ENCODE measurements at places on chromosomes 5 and 9. TPM values are rescaled to one million over a fixed set of nuclear protein-coding genes. Genes with fewer than 3 reads are reported as not detected.

DNA sequence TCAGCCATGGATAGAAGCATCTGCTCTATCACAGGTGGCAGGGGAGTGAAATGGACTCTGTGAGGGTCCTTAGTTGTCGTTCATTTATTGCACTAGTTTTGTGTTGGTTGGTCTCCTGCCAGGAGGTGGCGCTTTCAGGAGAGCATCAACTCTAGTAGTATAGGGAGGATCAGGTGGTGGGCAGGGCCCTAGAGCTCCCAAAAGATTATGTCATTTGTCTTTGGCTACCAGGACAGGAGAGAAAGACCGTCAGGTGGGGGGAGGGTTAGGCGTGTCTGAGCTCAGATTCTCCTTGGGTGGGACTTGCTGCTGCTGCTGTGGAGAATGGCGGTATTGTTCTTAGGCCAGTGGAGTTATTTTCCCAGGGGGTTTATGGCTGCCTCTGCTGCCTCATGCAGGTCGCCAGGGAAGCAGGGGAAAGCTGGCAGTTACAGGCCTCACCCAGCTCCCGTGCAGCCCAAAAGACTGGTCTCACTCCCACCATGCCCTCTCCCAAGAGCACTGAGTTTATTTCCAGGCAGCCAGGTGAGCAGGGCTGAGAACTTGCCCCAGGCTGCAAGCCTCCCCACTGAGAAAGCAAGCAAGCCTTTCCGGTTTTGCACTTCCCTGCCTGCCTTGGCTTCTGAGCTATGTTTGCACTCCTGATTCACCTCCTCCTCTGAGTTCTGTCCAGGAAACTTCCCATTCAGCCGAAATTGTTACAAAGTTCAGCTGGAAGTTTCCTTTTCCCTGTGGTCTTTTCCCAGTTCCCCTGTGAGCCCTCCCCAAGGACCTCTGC lies 317.3 kb downstream of the TAF11L14 start:
- no peaks in the 10 kb centered on the region for H3K36me3 ChIP-seq
- H3K4me3 ChIP-seq: no peak overlapping the region
- H3K4me1 ChIP-seq: no peaks in the 10 kb centered on the region
- no peak overlapping the region for H3K27ac ChIP-seq
- DNase-seq: no peak

DNA sequence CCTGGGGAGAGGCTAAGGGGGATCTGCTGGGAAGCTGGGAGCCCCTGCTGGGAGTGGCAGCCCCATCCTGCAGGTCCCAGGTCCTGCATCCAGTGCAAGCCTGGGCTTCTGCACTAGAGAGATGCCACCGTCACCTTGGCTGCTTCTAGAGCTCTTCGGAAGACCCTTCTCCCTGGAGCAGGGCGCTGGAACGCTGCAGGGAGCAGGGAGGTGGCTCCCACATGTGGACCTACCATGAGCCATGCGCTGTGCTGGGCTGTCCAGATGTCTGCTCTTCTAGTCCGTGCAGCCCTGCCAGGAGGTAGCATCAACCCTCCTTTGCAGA lies 90.9 kb upstream of the PHYKPL start:
- no peak overlapping the region for H3K4me3 ChIP-seq
- no peak for DNase-seq
- H3K27ac ChIP-seq: no peak overlapping the region

GRCh38 chr9:133489253-133490190 lies 10.6 kb upstream of the SLC2A6 start:
- H3K27me3 ChIP-seq: no peaks in the 10 kb centered on the region
- H3K4me1 ChIP-seq: peaks cover 7% of the 10 kb centered on the region
- H3K27ac ChIP-seq: no peak overlapping the region
- H3K36me3 ChIP-seq: no peaks in the 10 kb centered on the region
- no peak for DNase-seq

GRCh38 chr9:134187110-134187531 lies 22.8 kb upstream of the RNU6ATAC start:
- H3K36me3 ChIP-seq: no peaks in the 10 kb centered on the region
- H3K4me1 ChIP-seq: no peaks in the 10 kb centered on the region
- no peak overlapping the region for H3K4me3 ChIP-seq
- no peaks in the 10 kb centered on the region for H3K27me3 ChIP-seq

GRCh38 chr9:33297432-33297831 lies 7.1 kb downstream of the NFX1 start:
- no peaks in the 10 kb centered on the region for H3K4me1 ChIP-seq
- H3K27ac ChIP-seq: no peak overlapping the region
- H3K36me3 ChIP-seq: peaks cover 11% of the 10 kb centered on the region
- H3K27me3 ChIP-seq: no peaks in the 10 kb centered on the region

- no peaks in the 10 kb centered on the region for H3K36me3 ChIP-seq
Measured at GRCh38 chr5:134101686-134102439, 12.6 kb upstream of the TCF7 start.

DUSP1 gene
- total RNA-seq: 172 TPM

Measured in kidney (tissue), 22 donors.